ENCODE measurements at places on chromosomes 6 and 20.

- no peak for DNase-seq
Measured at GRCh38 chr20:50329981-50330503, 139.4 kb downstream of the CEBPB start.

- DNase-seq: no peak
Measured at GRCh38 chr6:73884540-73884939, 188.5 kb downstream of the CD109 start.

GRCh38 chr6:139308286-139308916 is 16.6 kb upstream of the TXLNB start:
- peak; percentile 43 for DNase-seq

- DNase-seq: no peak
Measured at GRCh38 chr6:133191323-133191722, 49.8 kb upstream of the EYA4 start.

DNA sequence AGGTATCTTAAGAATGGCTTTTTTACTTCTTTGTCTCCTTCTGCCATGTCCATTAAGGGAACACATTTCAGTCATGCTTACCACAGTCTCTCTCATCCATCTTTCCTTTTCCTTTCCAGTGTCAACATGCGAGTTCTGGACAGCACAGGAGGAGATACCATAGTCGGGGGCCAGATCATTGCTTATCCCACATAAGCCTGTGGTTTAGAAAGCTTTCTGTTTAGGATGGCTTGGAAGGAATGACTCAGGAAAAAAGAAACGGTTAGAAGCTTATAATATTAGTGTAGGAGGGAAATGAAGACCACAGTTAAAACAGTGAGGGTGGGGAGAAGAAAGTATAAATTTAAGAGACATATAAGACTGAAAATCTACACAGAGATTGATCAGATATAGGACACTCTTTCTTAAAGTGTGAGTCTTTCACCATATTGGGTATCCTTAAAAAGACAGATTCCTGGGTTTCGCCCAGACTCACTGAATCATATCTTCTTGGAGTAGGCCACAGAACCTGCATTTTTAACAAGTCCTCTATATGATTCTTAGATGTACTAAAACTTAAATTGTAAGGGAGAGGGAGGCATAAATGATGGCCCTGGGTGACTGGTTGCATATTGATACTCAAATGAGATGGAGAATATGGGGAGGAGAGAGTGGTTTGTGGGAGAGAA is 36.1 kb downstream of the DSE start:
- DNase-seq: peak; percentile 88

- DNase-seq: no peak
Measured at GRCh38 chr20:62646851-62647520, 4.7 kb downstream of the SLCO4A1 start.

- DNase-seq: no peak
Measured at GRCh38 chr6:117145940-117146339, 119.4 kb upstream of the VGLL2 start.

GRCh38 chr6:5706124-5707033 is 300.3 kb downstream of the NRN1 start:
- peak; percentile 15 for DNase-seq

DNA sequence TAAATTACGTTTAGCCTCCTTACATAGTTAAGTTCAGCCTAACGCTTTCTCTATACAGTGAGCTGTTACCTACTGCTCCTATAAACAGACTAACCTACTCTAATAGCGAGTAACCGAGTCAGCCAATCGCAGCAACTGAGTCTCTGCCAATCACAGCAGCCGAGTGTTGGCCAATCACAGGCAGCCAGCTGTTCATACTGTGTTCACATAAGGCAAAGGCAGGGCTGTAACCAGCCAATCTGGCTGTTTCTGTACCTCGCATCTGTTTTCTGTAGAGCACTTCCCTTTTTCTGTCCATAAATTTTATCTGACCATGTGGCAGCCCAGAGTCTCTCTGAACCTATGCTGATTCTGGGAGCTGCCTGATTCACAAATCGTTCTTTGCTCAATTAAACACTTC is 263.9 kb upstream of the JARID2 start:
- no peak for DNase-seq

GRCh38 chr6:89843070-89843469 is 13.4 kb downstream of the CASP8AP2 start:
- peak; percentile 64 for DNase-seq

DNA sequence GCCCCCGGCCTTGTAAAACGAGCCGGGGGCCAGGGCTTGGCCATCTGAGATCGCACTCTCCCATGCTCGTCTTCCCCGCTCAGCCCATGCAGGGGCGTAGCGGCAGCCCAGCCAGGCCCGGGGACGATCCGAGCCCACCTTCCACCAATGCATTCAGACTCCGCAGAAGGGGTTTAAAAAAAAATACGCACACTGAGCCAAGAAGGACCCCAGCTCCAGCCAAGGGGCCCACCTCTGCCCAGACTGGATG is 320 bp downstream of the GSTA4 start:
- peak; percentile 31 for DNase-seq

- peak; percentile 90 for DNase-seq
Measured at GRCh38 chr6:35359744-35360348, 17.5 kb downstream of the PPARD start.
